Osteocyte (in vitro differentiated cells): ENCODE measurements at places on chromosomes 4 and X. TPM values are rescaled to one million over a fixed set of nuclear protein-coding genes. Genes with fewer than 3 reads are reported as not detected.

DNA sequence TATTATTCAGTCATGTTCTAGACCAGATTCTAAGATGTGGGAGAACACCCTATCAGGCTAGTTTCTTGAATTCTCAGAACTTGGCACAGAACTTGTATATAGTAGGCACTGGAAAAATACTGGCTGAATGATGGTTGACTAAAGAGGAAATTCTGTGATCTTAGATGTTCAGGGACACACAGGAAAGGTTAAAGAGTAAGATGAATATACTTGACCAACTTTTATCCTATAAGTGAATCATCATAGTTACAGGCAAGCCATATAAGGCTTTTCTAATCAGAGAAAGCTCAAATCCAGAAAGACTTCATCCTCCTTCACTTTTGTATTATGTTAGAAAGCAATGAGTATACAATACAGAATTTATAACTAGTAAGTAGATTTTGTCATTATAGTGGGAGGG lies 53.8 kb downstream of the SEPTIN11 start:
- no peak for DNase-seq

GRCh38 chr4:144340931-144341330 lies 200.4 kb upstream of the GYPA start:
- no peak for DNase-seq

The CUL4B gene
- total RNA-seq = 77.7 and 78.6 TPM in 2 replicates

GRCh38 chr4:54941994-54942552 lies 183.3 kb downstream of the KDR start:
- DNase-seq = no peak

DNA sequence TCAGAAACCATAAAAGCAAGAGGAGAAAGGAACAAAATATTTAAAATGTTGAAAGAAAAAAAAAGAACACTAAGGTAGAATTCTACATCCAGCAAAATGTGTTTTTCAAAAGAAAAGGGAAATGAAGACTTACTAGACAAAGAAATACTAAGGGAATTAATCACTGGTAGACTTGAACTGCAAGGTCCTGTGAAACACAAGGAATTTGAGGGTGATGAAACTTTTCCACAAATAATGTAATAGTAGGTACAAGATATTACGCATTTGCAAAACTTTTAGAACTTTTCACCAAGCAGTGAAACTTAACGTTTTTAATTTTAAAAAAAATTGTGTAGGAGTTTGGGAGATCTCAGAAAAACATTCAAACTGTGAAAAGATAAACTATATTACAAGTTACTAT lies 180.3 kb upstream of the MAGEB16 start:
- no peak for DNase-seq

DNA sequence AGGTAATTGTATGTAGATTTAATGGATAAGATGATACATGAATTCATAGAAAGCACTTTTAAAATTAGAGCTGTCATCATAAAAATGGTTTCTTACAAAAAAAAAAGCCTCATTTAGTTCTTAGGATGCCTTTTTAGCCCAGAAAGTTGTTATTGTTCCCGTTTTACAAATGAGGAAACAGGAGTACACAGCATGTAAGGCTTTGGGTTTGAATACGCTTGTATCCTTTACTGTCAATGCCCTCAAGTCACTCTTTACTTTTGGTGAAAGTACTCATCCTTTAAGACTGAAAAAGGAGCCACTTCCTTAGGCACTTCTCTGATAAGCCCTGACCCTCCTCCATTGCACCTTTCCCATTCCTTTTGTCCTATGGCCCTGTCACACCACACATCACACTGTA lies 4.9 kb downstream of the EREG start:
- DNase-seq = no peak

The SSX2B gene
- total RNA-seq = not detected in 2 replicates

DNA sequence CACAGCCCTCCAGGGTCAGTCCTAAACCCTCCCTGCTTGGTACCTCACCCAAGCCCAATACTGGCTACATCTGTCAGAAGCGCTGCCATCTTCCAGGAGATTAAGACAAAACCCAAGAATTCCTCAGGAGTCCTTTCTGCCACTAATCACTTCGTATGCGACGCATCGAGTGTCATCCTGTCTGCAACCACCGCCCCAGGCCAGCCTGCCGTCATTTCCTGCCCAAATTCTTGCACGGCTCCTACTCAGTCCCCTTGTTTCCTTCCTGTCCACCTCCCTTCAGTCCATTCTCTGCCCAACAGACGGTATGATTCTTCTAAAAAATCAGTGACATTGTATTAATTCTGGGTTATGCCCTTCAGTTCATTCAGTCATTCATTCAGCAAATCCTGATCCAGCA lies 113.6 kb downstream of the NFKB1 start:
- DNase-seq = no peak

The ODAPH gene
- not detected in 2 replicates for total RNA-seq

- no peak for DNase-seq
These were observed 256.5 kb downstream of the LDB2 start for GRCh38 chr4:16641971-16642370.

DNA sequence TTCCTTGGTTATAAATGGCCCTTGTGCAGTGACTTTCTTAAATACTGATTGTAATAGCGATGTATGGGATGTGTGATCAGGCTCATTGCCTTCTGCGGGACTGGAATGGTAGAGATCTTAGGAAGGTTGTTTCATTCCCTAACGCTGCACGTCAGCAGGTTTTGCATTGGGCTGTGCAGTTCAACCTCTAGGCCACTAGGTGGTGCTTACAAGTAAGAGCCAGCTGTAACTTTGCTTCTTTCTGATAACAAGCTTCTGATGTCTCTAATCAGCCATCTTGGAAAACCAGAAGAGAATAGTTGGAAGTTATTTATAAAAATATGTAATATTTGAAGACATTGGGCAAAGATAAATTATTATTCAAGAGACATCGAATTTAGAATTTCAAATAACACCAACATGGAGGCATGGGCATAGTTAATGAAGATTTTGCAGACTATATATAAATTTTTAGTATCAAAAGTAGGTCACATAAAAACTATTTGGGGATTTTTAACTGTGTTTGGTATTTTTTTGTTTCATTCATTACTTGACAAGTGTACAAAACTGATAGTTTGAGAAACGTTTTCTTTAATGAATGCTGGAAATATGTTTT lies 339.7 kb upstream of the PCDH7 start:
- no peak for DNase-seq

- no peak for DNase-seq
These were observed 52.6 kb downstream of the CASK start for GRCh38 chrX:41870719-41871151.

DNA sequence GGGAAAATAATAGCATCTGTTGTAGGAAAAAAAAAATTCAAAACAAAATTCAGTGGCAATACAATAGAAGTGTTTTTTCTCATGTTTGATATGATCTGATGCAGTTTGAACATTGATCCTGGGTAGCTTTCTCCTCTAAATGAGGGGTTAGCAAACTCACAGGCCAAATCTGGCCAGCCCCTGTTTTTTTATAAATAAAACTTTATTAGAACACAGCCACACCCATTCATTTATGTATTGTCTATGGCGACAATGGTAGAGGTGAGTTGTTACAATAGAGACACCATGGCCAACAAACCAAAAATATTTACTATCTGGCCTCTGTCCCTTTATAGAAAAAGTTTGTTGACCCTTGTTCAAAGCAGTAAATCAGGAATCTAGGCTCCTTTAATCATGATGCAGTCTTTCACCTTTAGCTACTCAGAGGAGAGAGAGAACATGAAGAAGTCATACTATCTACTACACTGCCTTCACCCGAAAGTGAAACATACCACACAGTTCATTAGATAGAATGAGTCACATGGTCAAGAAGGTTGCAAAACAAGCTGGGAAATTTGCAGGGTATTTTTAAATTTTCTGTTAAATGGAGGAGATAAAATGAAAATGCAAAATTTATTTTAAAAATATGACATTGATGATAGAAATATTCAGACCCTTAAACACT lies 186.6 kb upstream of the MAOA start:
- DNase-seq = no peak

GRCh38 chrX:47623540-47624027 lies 3.9 kb upstream of the SYN1 start:
- DNase-seq = no peak
